ENCODE measurements at places on chromosomes 3 and 15. TPM values are rescaled to one million over a fixed set of nuclear protein-coding genes. Genes with fewer than 3 reads are reported as not detected.
A peak's percentile ranks its signal among the peaks of the same experiment; 100 is the strongest.

Gene PGBD4
- total RNA-seq: 1.9 TPM

Gene ROPN1
- total RNA-seq: not detected

DNA sequence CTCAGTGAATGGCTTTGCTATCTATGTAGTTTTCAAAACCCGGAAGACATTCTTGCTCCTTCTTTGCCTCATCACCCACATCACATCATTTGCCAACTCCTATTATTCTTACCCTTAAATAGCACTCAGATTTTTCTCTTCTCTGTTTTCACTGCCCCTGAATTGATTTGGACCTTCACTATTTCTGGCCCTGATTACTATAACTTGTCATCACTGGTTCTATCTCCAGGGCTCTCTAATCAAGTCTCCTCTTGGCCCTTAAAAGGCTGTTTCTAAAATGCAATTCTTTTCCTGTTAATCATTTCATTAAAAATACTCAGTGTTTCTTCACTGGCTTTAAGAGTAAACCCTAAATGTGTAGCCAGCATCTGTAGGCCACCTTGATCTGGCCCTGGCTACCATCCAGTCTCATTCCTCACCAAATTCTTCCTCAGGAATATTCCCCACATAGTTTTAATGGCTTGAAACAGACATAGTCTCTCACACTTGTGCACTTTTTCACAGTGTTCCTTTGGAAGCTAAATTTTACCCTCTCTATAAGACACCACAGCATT, 437.1 kb upstream of the CBLB start:
- no peaks in the 10 kb centered on the region for H3K4me1 ChIP-seq
- no peaks in the 10 kb centered on the region for H3K36me3 ChIP-seq
- no peaks in the 10 kb centered on the region for H3K27me3 ChIP-seq
- no peak for DNase-seq
- H3K4me3 ChIP-seq: no peak overlapping the region
- no peak overlapping the region for H3K27ac ChIP-seq

GRCh38 chr3:157046520-157046919, 113.4 kb downstream of the CCNL1 start:
- H3K36me3 ChIP-seq: no peaks in the 10 kb centered on the region
- no peak overlapping the region for H3K27ac ChIP-seq
- H3K27me3 ChIP-seq: no peaks in the 10 kb centered on the region
- H3K4me3 ChIP-seq: no peak overlapping the region

DNA sequence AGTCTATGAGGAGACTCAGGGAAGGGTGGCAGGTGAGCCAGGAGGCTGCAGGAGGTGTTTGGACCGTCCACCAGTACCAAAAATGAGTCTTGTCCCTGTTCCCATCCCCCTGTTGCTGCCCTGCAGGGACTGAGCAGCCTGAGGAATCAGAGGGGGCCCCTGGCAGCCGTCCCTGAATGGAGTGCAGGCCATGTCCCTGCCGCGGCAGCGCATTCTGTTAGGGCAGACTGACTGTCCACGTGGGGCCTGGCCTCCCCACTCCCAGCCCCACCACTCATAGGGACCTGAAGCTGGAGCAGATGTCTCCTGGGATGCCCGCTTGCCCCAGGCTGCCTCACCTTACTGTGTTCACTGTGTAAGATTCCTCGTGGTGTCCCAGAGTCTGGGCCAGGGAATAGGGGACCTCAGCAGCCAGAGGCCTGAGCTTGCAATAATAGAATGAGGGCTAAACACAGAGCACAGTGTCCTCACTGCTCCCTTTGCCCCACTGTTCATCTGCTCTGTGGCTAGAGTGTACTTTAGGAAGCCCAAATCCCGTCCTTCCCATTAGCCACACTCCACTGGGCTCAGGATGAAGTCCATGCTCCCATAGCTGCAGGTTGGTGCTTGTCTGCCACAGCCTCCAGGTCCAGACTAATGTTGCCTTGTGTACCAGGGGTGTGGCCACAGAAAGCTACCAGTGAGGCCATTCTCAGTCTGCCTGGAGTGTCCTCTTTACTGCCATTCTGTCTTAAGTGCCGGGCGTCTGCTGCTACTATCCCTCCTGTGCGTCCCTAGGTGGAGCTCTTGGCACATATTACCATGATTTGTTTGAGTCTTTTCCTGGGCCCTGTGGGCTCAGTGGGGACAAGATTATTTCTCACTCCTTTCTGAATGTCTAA, 63.2 kb downstream of the HCN4 start:
- peak overlapping the region; percentile 28 for H3K4me3 ChIP-seq
- H3K27me3 ChIP-seq: no peaks in the 10 kb centered on the region
- peaks cover 9% of the 10 kb centered on the region for H3K36me3 ChIP-seq
- H3K27ac ChIP-seq: no peak overlapping the region
- DNase-seq: peak; percentile 45

DNA sequence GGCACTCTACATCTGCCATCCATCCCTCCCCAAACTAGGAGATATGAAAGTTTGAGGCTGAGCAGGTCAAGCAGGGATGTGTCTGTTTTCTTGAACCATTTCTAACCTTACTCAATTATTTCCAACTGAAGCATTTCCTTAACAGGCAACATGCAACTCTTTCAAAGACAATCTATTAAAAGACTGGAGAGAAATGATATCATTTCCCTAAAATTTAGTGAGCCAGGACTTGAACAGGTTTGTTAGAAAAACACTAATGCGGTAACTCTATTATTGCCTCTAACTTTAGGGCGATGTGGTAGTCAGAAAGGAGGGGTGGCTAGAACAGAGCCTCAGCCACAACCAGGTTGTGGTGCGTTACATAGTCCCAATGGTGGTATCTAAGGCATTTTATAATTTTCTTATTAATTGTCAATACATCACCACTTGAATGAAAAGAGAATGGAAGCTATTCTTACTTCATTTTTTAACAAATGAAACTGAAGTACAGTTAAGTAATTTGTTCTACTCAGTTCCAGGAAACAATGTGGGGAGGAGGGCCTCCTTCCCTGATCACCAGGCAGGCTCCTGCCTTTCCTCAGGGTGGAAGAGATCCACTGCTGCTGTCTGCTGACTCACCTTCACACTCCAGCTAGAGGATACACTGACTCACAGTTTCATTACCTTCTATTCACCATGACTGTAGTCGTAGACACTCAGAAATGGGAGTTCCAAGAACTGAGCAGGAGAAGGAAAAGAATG, 22.8 kb downstream of the MYO1E start:
- H3K36me3 ChIP-seq: no peaks in the 10 kb centered on the region
- no peak for DNase-seq
- peaks cover under 1% of the 10 kb centered on the region for H3K4me1 ChIP-seq
- no peak overlapping the region for H3K27ac ChIP-seq
- H3K27me3 ChIP-seq: no peaks in the 10 kb centered on the region
- no peak overlapping the region for H3K4me3 ChIP-seq

All from neural crest cell (in vitro differentiated cells).